ENCODE measurements at places on chromosomes 7 and 10.

DNA sequence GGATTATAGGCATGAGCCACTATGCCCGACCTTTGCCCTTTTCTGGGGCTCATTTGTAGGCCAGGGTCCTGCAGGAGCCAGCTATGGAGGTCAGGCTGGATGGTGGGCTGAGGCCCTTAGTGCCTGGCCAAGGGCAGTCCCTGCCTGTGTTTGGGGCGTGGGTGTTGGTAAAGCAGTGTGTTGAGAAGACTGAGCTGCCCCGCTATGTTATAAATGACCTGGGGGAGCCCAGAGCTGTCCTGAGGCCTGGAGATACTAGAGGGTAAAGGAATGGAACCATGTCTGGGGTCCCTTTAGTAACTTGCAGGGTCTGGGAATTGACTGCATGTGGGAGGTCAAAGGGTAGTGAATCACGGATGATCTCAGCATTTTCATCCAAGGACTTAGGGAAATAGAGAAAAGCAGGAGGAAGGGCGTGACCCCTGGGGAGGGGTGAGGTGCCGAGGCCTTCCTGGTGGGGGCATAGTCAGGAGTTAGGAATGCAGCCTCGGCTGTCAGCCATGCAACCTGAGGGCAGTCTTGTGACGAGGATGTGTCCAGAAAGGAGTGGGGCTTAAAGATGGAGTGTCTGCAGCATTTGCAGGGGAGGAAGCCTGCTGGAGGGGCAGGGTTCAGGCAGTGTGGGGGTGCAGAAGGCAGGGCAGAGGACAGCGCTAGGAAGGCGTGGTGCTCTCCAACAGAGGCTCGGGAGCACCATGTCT lies 31.5 kb downstream of the TMEM248 start:
- DNase-seq: no peak

DNA sequence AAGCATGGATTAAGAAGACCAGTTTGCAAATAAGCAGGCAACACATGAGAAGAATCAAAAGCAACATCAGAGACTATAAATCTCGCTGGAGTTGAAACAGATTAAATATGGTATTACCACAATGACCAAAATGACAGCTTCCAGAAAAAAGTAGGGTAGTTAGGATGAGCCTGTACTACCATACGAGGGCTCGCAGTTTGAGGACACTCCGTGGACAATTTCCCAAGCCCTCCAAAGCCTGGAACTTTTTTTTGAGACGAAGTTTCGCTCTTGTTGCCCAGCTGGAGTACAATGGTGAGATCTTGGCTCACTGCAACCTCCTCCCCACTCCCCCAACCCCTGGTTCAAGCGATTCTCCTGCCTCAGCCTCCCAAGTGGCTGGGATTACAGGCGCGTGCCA lies 1.0 kb downstream of the LRRC17 start:
- no peak for DNase-seq

- no peak for DNase-seq
Measured at GRCh38 chr10:82396886-82397285, 521.9 kb downstream of the NRG3 start.

- DNase-seq: no peak
Measured at GRCh38 chr10:75127471-75127870, 16.0 kb downstream of the SAMD8 start.

All from NCI-H526 treated with DMSO at 0.1 percent for 48 hours (cell line).